Omental fat pad (tissue), 4 donors: ENCODE measurements at places on chromosomes 4 and X. TPM values are rescaled to one million over a fixed set of nuclear protein-coding genes. Genes with fewer than 3 reads are reported as not detected.

DNA sequence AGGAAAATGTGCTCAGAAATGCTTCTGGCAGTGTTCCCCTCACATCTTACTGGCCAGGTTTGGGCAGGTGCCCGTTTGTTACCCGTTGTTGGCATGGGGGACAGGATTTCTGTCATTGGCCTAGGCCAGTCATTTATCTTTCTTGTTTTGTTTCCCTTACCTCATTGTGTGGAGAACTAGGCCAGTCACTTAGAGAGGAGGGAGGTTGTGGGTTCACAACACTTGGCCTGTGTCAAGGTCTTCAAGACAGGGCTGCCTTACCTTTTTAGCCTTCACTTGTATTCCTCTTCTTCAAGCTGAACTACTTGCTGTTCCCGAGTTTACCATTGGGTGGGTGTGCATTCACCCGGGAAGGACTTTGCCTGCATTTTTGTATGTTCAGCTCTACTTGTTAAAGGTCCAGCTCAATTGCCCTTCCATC, 17.7 kb downstream of the SNX25 start:
- no peak for DNase-seq

DNA sequence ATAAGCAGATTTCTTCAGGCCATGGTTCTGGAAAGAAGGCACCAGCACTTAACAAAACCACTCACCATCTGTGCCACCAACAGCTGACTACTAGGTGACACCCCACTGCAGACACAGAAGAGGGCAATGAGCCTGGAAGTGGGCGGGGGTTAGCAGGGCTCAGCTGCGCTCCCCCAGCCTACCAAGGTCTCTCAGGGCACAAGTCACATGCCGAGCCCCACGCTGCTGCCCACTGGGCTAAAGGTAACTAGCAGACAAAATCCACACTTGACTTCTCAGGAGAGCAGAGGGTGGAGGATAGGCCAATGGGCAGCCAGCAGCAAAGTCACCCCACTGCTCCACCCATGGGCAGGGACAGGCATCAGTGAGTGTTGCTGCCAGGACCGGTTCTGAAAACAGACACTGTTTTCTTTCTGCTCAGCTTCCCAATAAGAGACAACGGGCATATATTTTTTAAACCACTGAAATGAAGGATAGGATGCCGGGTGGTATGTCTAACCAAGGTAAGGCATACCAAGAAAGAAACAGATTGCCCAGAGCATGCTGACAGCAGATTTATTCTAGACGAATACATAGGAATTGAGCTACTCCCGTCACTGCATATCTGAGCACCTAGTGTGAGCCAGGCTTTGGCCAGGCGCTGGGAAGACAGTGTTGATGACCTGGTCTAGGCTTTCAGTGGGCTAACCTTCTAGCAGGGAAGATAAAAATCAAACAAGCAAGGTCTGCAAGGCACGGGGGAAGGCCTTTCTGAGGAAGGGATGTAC, 20.1 kb downstream of the ACSL1 start:
- no peak for DNase-seq

DNA sequence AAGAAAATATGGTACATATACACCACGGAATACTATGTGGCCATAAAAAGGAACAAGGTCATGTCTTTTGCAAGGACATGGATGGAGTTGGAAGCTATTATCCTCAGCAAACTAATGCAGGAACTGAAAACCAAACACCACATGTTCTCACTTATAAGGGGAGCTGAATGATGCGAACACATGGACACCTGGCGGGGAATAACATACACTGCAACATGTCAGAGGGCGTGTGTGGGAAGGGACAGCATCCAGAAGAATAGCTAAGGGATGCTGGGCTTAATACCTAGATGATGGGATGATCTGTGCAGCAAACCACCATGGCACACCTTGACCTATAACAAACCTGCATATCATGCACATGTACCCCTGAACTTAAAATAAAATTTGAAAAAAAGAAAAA, 19.5 kb upstream of the CNKSR2 start:
- DNase-seq, result no peak

GRCh38 chr4:184655889-184656869, 6.6 kb downstream of the PRIMPOL start:
- DNase-seq, result no peak

DNA sequence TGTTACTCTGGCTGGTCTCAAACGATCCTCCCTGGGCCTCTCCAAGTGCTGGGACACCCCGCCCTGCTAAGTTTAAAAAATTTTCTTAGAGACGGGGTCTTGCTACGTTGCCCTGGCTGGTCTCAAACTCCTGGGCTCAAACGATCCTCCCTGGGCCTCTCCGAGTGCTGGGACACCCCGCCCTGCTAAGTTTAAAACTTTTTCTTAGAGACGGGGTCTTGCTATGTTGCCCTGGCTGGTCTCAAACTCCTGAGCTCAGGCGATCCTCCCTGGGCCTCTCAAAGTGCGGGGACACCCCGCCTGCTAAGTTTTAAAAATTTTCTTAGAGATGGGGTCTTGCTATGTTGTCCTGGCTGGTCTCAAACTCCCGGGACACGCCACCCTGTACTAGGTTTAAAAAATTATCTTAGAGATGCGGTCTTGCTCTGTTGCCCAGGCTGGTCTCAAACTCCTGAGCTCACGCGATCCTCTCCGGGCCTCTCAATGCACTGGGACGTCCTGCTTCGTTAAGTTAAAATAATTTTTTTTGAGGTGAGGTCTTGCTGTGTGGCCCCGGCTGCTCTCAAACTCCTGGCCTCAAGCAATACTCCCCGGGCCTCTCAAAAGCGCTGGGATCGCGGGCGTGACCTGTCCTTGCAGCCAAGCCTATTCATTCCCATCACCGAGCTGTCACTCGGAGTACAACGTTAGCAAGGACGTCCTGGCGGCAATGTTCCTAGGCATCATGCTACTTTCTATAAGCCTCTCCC, 1.1 kb downstream of the SLC25A6 start:
- no peak for DNase-seq

GRCh38 chr4:154366956-154367355, 124.6 kb downstream of the DCHS2 start:
- no peak for DNase-seq

- no peak for DNase-seq
Observed at GRCh38 chrX:16403808-16404207, 236.5 kb downstream of the MAGEB17 start.

The ABCG2 gene
- 3.4 TPM for total RNA-seq

The PAPSS1 gene
- total RNA-seq, result 36.3 TPM
